ENCODE measurements at places on chromosomes 12 and 14. TPM values are rescaled to one million over a fixed set of nuclear protein-coding genes. Genes with fewer than 3 reads are reported as not detected.

SALL2 gene
- 360 TPM for total RNA-seq

BCL2L14 gene
- total RNA-seq, result 2.4 TPM

TMEM179 gene
- total RNA-seq, result 2.9 TPM

CCDC175 gene
- 0.19 TPM for total RNA-seq

BEST3 gene
- total RNA-seq, result 0.17 TPM
